ENCODE measurements at places on chromosomes 5 and 9.

- H3K4me1 ChIP-seq = peaks cover 100% of the 10 kb centered on the region
- H3K4me3 ChIP-seq = no peak overlapping the region
- H3K36me3 ChIP-seq = peaks cover 10% of the 10 kb centered on the region
Measured at GRCh38 chr9:95086564-95086955, 230.9 kb downstream of the FANCC start.

DNA sequence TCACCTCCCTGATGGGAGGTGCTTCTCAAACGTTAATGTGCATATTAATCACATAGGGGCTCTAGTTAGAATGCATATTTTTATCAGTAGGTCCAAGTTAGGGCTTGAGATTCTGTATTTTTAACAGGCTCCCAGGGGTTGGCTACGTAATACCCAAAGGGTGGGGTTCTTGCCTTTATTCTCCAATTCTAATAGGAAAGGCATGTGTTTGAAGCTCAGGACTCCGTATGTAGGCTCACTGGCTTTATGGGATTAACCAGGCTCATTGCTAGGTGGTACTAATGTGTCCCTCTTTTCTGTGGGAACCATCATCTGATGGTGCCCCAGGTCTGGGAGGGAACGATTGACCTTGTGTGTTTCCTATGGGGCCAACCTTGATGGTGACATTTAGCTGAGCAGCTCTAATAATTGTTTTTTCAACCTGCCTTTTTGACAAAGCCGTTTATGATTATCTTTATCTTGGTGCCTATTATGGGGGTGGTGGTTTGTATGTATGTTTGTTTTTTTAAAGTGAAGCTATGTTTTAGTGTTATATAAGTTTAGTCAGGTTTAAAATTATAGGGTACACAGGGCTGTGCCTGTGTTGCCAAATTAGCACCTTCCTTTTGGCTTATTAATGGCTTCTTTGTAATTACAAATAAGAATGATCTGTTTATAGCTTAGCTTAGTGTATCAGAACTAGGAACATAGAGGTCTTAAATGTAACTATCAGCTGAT, 20.8 kb downstream of the TJP2 start:
- H3K27me3 ChIP-seq = peaks cover 3% of the 10 kb centered on the region
- no peak overlapping the region for H3K4me3 ChIP-seq
- no peaks in the 10 kb centered on the region for H3K4me1 ChIP-seq
- no peak for DNase-seq

- H3K4me1 ChIP-seq = no peaks in the 10 kb centered on the region
- H3K27ac ChIP-seq = no peak overlapping the region
- H3K27me3 ChIP-seq = no peaks in the 10 kb centered on the region
- no peak overlapping the region for H3K4me3 ChIP-seq
Measured at GRCh38 chr5:127320032-127320965, 29.7 kb downstream of the MEGF10 start.

DNA sequence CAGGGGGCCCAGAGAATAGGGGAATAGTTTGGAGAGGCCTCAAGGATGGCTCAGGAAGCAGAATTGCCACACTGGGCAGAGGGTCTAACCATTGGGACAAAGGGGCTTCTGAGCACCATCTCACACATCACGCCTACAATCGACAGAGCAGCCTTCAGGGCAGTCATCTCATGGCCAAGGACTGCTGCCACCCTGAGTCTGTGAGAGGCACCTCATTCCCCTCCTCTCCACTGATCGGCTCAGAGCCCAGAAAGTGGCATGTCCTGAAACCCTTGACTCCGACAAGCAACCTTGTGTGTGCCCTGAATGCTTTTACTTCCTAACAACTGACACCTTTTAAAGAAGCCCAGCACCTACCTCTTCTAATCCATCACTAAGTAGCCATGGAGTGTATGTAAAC, 128.9 kb upstream of the PTPN3 start:
- H3K4me1 ChIP-seq = no peaks in the 10 kb centered on the region
- H3K27me3 ChIP-seq = no peaks in the 10 kb centered on the region
- H3K27ac ChIP-seq = no peak overlapping the region
- no peak overlapping the region for H3K4me3 ChIP-seq

DNA sequence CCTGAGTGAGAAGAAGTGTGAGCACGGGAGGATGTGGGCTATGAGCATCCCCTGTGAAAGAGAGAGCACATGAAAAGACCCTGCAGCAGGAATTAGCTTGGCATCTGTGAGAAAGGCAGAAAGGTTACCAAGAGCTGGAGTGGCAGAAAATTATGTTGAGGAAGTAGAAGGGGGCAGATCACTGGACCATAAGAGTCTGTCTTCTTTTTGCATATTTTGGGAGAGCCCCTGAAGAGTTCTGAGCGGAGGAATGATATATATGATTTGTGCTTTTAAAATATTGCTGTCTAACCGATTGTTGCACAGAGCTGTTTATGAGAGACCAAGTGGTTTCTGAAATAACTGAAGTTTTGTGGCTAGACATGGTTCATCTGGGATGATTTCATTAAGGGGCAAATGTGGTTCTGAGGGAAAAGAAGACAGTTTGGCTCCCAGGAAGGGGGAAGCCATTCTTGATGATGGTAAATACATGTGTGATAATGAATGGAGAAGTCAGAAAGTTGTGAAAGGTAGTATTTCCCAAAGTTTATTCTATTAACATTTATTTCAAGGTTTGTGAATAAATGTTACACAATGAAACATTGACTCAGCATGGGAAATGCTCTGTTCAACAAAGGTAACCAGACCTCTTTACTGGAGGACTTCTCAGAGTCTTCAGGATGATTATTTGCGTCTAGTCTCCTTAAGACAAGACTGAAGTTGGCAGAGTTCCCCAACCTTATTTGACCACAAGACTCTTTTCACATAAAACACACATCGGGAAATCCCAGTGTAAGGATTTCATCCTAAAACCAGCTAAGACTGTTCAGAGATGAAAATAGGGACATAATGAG, 31.5 kb upstream of the ADRB2 start:
- DNase-seq = no peak
- no peaks in the 10 kb centered on the region for H3K36me3 ChIP-seq
- H3K4me3 ChIP-seq = no peak overlapping the region
- no peaks in the 10 kb centered on the region for H3K4me1 ChIP-seq

GRCh38 chr5:57655228-57655627, 172.6 kb upstream of the ACTBL2 start:
- peaks cover 10% of the 10 kb centered on the region for H3K4me1 ChIP-seq
- H3K4me3 ChIP-seq = no peak overlapping the region
- DNase-seq = no peak

DNA sequence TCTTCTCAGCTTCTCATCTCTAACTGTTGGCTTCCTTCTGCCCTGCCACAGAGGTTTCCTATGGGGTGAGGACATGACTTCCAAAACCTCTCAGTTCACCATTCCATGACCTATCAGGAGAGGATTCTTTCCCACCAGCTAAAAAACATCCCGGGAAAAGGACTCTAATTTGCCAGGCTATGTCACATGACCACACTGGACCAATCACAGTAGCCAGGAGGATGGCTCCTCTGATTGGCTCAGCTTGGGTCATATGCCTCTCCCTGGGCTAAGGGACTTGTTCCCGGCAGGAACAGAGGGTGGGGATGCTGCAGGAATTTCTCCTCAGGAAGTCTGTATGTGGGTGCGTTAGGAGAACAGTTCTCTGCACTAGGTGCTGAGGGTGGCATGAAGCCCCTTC, 40.3 kb upstream of the XPA start:
- no peak overlapping the region for H3K27ac ChIP-seq
- H3K4me1 ChIP-seq = no peaks in the 10 kb centered on the region
- H3K4me3 ChIP-seq = no peak overlapping the region
- no peak for DNase-seq
- H3K27me3 ChIP-seq = peaks cover 15% of the 10 kb centered on the region

DNA sequence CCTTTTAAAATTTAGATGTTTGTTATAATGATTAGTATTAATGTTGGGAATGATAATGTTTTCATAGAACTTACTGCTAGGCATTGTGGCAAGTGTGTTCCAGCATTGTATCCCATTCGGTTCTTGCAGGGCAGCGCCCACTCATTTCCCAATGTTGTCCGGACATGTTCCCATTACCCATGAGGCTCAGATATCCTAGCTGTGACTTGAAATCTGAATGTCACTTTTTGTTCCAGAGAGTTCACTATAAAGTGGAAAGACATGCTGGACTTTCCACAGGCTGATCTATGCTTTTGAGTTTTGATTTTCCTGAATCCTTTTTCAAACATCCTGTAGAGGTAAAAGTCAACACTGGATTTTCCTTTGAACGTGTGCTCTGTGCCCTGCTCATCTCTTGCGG, 329.1 kb downstream of the MARCHF11 start:
- H3K4me1 ChIP-seq = no peaks in the 10 kb centered on the region
- no peak overlapping the region for H3K27ac ChIP-seq
- no peak for DNase-seq

- no peak overlapping the region for H3K27ac ChIP-seq
- no peaks in the 10 kb centered on the region for H3K27me3 ChIP-seq
- H3K4me3 ChIP-seq = no peak overlapping the region
- no peak for DNase-seq
Measured at GRCh38 chr5:147675168-147675567, 107.4 kb downstream of the JAKMIP2 start.

GRCh38 chr5:17123010-17123409, 94.4 kb upstream of the BASP1 start:
- H3K4me1 ChIP-seq = no peaks in the 10 kb centered on the region
- no peak for DNase-seq
- H3K4me3 ChIP-seq = no peak overlapping the region
- no peak overlapping the region for H3K27ac ChIP-seq

DNA sequence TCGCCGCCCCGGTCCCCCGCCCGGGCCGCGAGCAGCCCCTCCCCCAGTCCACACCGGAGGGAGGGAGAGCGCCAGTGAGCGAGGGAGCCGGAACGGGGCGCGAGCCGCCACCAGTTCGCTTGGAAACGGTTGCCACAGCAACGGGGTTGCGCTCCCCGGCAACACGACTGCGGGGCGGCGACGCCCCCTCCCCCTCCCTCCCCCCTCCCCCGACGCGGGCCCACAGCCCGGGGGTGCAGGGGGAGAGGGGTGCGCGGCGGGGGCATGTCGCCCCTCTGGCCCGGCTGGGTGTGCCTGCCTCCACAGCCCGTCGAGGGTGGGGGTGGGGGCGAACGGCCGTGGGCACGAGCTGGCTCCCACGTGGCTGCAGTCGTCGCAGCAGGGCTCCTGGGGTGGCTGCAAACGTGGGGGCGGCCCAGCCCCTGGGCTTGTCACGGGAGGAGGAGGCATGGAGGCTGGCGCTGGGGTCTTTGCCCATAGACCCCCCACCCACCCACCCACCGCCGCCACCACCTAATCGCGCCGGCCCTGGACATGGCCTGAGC, 524 bp downstream of the PRR7 start:
- peaks cover 27% of the 10 kb centered on the region for H3K4me1 ChIP-seq
- H3K36me3 ChIP-seq = no peaks in the 10 kb centered on the region
- H3K27me3 ChIP-seq = peaks cover 33% of the 10 kb centered on the region
- peak overlapping the region; percentile 61 for H3K4me3 ChIP-seq
- no peak for DNase-seq

GRCh38 chr9:136312436-136312835, 8.5 kb upstream of the CCDC187 start:
- no peaks in the 10 kb centered on the region for H3K4me1 ChIP-seq

DNA sequence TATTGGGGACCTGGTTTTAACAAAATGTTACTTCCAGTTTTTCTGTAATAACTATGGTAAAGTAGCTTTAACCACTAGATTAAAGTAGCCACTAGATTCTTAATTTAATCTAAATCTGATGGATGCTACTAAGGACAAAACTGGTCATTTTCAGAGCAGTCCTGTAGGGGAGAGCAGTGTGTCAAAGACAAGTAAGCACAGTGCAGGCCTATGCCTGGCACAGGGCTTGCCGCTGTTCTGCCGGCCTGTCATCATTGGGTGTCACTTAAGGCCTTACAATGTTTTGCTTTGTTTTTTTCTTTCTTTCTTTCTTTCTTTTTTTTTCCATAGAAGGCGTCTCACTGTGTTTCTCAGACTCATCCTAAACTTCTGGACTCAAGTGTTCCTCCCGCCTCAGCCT, 53.0 kb upstream of the NXNL2 start:
- DNase-seq = no peak
- no peak overlapping the region for H3K27ac ChIP-seq
- H3K27me3 ChIP-seq = no peaks in the 10 kb centered on the region
- no peak overlapping the region for H3K4me3 ChIP-seq
- H3K36me3 ChIP-seq = no peaks in the 10 kb centered on the region
- H3K4me1 ChIP-seq = no peaks in the 10 kb centered on the region

DNA sequence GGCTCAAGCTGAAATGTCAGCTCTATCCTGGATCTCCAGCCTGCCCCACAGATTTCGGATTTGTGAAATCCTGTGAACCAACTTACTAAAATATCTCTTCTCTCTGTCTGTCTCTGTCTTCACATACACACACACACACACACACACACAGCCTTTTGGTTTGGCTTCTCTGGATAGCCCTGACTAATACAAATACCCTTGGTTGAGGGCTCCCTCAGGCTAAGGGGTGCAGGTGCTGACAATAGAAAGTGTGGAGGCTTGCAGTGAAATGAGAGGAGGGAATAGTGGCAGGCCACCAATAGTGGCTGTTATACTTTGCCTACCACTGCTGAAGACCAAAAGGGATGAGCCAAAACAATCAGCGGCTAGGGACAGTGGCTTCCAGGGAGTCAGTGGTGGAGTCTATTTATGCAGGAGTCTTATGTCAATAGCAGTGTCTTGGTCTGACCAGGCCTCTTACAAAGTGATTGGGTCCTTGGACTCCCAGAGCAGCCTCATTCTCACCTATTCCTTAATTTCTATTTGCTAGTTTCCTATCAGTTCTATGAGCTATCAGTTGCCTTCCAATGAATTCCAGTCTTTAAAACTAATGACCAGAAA, 93.2 kb upstream of the GAS1 start:
- H3K27me3 ChIP-seq = no peaks in the 10 kb centered on the region
- H3K36me3 ChIP-seq = no peaks in the 10 kb centered on the region
- H3K4me1 ChIP-seq = peaks cover 5% of the 10 kb centered on the region
- no peak overlapping the region for H3K27ac ChIP-seq
- DNase-seq = no peak

DNA sequence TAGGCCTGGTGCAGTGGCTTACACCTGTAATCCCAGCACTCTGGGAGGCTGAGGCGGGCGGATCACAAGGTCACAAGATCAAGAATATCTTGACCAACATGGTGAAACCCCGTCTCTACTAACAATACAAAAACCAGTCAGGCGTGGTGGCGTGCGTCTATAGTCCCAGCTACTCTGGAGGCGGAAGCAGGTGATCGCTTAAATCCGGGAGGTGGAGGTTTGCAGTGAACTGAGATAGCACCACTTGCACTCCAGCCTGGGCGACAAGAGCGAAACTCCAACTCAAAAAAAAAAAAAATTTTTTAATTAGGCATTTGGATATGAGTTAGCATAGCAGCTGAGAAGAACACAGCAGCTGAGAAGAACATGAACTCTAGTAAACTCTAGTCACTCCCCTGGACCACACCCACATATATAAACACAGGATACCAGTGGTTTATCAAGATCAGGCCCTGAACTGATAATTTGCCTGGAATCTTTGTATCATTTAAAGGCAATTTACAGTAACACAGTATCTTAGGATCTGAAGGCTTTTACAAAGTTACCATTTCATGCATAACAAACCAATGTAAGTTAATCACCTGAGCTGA, 4.6 kb upstream of the UGCG start:
- H3K27me3 ChIP-seq = no peaks in the 10 kb centered on the region
- H3K36me3 ChIP-seq = no peaks in the 10 kb centered on the region
- peaks cover 9% of the 10 kb centered on the region for H3K4me1 ChIP-seq

DNA sequence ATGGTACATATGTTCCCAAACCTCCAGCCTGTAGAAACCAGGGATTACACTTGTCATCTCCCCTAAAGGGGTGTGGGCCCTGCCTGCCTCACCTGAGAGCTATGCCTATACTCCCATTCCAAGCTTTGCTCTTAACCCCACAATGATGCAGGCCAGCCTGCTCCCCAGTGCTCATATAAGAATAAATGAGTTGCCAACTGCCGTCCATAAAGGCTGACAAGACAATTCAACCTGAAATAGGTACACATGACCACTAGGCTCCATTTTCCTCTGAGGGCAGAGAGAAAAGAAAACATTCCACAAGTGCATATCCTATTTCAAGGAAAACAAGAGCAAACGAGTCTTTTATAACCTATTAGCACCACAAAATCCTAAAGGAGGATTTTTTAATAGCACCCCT, 28.4 kb downstream of the SKP1 start:
- peaks cover 30% of the 10 kb centered on the region for H3K36me3 ChIP-seq
- H3K27me3 ChIP-seq = no peaks in the 10 kb centered on the region
- no peak for DNase-seq

Measured in sigmoid colon (tissue), 7 donors.